Activated CD4-positive, alpha-beta T cell treated with anti-CD3 and anti-CD28 coated beads for 48 hours (primary cell): ENCODE measurements at places on chromosomes 13 and 19.

GRCh38 chr13:64130171-64130570 lies 2714.5 kb upstream of the PCDH20 start:
- no peak for DNase-seq

GRCh38 chr19:11620553-11620952 lies 23.3 kb downstream of the ZNF627 start:
- DNase-seq, result no peak

- peak; percentile 62 for DNase-seq
Observed at GRCh38 chr19:45769821-45770191, 754 bp upstream of the SIX5 start.

DNA sequence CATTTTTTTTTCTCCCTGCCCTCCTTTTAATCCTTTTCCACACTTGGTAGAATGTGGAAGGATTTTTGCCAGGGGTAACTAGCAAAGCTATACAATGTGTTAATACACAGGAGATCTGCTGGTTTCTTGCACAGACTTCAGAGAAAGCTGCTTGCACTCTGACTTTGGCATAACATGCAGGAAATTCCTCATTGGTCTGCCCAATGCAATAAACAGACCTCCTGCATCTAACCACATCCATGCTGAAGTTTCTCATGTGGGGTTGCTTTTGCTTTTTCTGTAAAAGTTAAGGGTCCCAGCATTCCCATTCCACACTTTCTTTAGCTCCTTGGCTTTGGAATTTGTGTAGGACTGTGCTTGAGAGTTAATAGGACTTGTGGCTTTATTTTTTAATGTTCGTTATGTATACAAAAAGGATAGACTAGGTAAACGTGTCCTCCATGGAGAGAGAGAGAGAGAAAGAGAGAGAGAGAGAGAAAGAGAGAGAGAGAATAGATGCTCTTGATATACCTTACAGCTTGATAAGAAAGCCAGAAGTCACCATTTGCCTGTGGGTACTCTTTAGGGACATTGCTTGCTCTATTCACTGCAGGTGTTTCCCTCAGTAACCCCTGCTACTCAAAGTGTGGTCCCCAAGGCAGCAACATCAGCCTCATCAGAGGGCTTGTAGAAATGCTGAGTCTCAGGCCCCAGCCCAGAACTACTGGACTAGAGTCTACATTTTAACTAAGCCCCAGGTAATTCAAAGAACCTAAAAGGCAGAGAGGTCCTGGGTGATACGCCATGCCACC lies 170.5 kb downstream of the SHISA2 start:
- DNase-seq, result no peak

DNA sequence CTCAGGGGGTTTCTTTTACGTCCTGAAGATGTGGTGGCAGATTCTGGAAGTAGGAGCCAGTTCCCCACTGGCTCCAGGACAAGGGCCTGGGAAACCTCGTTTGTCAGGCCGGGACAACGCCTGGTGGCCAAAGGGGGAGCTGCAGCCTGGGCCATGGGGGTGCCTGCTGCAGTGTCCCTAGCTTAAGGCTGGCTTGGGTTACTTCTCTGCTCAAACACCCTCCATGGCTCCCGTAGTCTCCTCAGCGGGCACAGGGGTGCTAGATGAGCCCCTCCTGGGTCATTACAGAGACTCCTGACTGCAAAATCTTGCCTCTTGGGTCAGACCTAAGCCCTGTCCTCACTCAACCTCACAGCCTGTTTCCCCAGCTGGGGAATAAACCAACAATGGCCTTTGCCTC lies 14.7 kb downstream of the CILP2 start:
- peak; percentile 56 for DNase-seq

GRCh38 chr13:108561149-108561548 lies 68.3 kb upstream of the MYO16 start:
- DNase-seq, result no peak

DNA sequence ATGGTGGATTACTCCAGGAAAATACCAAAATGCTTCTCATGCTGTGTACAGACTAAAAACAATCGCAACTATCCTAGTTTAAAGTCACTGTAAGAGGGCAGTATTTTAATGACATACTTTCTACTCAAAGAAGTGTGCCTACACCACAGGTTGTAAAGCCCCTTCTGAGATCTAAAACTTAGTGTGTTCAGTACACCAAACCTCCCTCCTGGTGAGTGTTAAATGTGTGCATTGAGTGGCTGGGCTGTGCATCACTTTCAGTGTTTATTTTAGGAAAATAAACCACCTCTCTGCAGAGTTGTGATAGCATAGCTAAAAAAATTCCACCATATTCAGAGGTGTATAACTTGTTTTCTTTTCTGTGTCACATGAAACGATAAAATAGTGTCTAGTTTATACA lies 263.7 kb downstream of the DACH1 start:
- DNase-seq, result no peak

- DNase-seq, result no peak
Observed at GRCh38 chr13:108786456-108787200, 157.2 kb downstream of the MYO16 start.

DNA sequence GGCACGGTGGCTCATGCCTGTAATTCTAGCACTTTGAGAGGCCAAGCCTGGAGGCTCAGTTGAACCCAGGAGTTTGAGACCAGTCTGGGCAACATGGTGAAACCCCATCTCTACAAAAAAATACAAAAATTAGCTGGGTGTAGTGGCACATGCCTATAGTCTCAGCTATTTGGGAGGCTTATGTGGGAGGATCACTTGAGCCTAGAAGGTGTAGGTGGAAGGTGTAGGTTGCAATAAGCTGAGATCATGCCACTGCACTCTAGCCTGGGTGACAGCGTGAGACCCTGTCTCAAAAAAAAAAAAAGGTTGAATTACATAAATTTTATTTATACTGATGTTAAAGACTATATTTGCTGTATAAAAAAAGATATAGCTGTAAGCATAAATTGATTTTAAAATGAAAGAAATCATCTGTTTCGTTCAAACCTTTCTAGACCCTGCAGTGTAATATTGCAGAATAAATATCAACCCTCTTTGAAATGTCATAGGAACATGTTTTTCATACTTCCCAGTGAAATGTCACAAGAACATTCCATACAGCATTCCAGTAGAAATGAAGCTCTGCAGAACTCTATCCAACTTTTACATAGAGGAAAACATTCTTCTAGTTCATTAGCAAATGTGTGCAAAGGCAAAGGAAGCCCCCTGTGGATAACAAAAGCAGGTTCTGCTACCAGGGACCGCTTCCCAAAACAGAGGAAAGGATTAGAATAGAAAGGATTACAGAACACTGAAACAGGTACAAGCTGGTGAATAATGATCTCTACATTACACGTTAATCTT lies 76.0 kb downstream of the CAB39L start:
- no peak for DNase-seq

DNA sequence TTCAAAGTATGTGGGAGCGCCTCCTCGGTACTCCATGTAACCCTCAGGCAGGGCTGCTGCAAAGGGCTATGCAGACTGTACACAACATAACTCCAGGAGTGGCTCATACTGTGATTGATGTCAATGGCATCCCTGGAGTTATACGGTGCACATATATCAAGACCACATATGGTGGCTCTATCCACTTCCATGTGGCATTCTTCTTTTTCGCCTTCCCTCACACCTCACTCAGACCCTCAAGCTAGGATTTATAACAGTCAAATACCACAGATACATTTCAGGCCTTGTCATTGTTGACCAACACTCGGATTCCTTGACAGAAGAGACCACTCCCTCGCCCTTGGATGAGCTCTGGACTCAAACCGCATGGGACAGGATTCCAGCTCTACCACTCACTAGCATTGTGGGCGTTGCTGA lies 11.3 kb upstream of the UBL3 start:
- DNase-seq, result no peak

- no peak for DNase-seq
Observed at GRCh38 chr13:84705982-84706710, 823.9 kb upstream of the SLITRK1 start.

GRCh38 chr13:95317039-95317989 lies 16.1 kb upstream of the ABCC4 start:
- no peak for DNase-seq

DNA sequence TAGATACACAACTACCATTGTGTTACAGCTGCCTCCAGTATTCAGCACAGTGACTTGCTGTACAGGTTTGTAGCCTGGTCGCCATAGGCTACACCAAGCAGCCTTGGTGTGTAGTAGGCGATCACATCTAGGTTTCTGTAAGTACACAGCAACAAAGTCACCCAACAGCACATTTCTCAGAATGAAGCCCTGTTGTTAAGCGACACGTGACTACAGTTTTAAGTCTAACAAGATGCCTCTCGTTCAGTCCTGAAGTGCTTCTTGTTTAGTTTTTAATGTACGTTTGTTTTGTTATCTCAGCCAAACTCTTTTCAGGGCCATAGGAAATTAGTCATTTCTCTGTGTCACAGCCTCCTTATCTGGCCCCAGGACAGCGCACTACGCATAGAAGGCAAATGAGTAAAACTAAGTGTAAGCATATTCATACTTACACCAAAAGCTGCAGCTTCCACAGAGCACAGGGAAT lies 50.0 kb upstream of the GPR183 start:
- peak; percentile 72 for DNase-seq

DNA sequence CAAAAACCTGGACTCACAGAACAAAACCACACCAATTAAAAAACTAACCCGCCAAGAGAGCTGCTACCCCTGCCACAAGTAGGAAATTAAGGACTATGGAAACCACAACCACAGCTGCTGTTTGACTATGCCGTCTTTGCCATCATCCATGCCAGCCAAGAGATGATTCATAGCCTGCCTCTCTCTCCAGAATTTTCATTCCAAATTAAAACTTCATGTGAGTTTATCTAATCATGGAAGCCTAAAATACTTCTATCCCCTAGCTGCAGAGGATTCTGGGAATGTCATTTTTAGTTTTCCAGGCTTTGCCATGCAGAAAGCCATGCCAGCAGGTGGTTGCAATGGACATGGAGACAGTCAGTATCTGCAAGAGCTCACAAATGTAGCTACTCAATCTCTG lies 27.6 kb upstream of the GTF2F2 start:
- DNase-seq, result no peak

DNA sequence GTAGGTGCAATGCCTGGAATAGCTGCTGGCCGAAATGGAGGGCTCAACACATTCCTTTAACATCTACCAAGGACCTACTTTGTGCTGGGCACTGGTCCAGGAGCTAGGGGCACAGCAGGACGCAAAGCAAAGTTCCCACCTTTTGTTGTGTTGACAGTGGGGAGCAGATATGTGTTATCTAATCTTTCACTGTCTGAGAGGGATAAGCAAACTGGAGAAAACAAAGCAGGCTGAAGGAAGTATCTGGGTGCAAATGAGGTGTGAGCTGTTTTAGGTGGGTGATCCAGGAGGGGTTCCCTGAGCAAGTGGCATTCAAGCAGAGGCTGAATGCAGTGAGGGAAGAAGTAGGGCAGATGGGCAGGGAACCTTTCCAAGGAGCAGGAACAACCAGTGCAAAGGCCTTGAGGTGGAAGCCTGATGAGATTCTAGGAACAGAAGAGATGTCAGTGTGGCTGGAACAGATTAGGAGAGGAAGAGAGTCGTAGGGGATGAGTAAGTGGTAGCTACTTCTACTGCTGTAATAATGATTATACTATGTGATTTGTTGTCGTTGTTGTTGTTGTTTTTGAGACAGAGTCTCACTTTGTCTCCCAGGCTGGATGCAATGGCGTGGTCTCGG lies 2.2 kb upstream of the PLAUR start:
- DNase-seq, result no peak

- DNase-seq, result no peak
Observed at GRCh38 chr13:67017276-67017675, 212.9 kb downstream of the PCDH9 start.

DNA sequence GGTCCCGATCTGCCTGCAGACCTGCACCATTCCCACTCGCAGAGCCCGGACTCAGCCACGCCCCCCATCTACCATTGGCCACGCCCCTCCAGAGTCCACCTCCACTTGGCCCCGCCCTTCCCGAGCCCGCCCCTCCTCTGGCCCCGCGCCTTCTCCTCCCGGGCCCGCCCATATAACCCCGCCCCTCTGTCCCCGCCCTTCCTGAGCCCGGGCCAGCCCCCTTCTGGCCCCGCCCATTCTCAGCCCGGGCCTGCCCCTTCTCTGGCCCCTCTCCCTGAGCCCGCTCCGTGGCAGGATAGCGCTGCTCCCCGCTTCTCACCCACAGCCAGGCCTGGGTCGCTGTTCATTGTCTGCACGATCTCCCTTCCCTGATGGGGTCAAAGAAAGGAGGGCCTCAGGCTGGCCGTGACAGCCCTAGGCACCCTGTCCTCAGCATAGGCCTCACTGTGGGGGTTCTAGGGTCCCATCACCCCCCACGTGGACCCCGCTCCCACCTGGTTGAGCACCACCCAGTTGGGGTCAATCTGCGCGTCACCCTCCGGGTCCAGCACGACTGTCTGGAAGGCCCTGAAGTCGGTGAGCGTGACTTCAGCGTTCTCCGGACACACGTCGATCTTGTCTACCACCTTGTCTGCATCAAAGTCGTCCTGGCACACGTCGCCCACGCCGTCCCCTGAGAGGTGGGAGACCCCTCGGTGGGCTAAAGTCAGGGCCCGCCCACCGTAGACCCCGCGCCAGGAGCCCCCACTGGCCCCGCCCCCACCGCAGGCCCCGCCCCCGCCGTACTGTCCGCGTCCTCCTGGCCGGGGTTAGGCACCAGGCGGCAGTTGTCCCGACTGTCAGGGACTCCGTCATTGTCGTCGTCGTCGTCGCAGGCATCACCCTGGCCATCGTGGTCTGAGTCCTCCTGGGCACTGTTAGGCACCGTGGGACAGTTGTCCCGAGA lies 5.7 kb downstream of the COMP start:
- DNase-seq, result peak; percentile 91

DNA sequence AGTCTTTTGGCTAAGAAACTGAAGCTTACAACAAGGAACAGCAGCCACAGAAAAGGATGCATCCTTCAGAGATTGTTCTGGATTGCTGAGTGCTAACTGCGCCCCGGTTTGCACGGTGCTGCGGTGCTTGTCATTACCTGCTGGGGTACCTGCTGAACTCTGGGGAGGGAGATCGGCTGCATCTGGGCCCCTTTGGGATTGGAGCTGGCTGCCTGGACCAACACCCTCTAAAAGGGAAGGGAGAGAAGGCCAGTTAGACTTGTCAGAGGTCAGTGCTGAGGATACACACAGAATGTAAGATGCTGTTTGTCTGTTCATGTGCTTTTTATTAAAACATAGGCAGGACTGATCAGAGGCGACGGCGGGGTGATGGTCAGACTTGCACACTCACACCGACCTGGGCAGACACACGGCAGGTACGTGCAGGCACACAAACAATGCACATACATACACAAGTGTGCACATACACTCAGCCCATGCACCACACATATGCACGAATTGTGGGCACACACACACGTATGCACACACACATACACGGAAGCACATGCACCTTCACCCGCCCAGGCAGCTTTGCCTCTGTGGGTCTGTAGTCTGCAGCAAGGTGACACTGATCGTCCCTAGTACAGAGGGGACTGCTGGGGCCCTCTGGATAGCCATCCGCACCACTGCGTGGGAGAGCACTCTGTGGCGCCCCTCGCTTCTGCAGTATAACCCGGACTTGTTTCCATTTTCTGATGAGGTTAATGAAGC lies 66.1 kb downstream of the RFX2 start:
- no peak for DNase-seq
